H9 (cell line): ENCODE measurements at places on chromosomes 12 and 14. TPM values are rescaled to one million over a fixed set of nuclear protein-coding genes. Genes with fewer than 3 reads are reported as not detected.
A peak's percentile ranks its signal among the peaks of the same experiment; 100 is the strongest.

- H3K36me3 ChIP-seq: no peaks in the 10 kb centered on the region
- no peak overlapping the region; the same call in 1 of the 2 replicates for H3K4me3 ChIP-seq
- H3K27ac ChIP-seq: no peak overlapping the region
- H3K27me3 ChIP-seq: peaks cover 26% of the 10 kb centered on the region
- no peak for DNase-seq
- no peaks in the 10 kb centered on the region for H3K4me1 ChIP-seq
Observed at GRCh38 chr14:23299211-23299957, 3.3 kb downstream of the PPP1R3E start.

GRCh38 chr12:23775208-23775607 lies 174.3 kb downstream of the SOX5 start:
- DNase-seq: no peak
- H3K4me1 ChIP-seq: no peaks in the 10 kb centered on the region; the same call in 1 of the 2 replicates
- no peak overlapping the region for H3K27ac ChIP-seq
- H3K27me3 ChIP-seq: no peaks in the 10 kb centered on the region

- H3K27ac ChIP-seq: no peak overlapping the region
- H3K27me3 ChIP-seq: no peaks in the 10 kb centered on the region; the same call in 1 of the 2 replicates
- peaks cover 55% of the 10 kb centered on the region for H3K36me3 ChIP-seq
- peaks cover 33% of the 10 kb centered on the region; the same call in 1 of the 2 replicates for H3K4me1 ChIP-seq
- no peak for DNase-seq
Observed at GRCh38 chr12:53214221-53214620, 7.2 kb upstream of the ITGB7 start.

DNA sequence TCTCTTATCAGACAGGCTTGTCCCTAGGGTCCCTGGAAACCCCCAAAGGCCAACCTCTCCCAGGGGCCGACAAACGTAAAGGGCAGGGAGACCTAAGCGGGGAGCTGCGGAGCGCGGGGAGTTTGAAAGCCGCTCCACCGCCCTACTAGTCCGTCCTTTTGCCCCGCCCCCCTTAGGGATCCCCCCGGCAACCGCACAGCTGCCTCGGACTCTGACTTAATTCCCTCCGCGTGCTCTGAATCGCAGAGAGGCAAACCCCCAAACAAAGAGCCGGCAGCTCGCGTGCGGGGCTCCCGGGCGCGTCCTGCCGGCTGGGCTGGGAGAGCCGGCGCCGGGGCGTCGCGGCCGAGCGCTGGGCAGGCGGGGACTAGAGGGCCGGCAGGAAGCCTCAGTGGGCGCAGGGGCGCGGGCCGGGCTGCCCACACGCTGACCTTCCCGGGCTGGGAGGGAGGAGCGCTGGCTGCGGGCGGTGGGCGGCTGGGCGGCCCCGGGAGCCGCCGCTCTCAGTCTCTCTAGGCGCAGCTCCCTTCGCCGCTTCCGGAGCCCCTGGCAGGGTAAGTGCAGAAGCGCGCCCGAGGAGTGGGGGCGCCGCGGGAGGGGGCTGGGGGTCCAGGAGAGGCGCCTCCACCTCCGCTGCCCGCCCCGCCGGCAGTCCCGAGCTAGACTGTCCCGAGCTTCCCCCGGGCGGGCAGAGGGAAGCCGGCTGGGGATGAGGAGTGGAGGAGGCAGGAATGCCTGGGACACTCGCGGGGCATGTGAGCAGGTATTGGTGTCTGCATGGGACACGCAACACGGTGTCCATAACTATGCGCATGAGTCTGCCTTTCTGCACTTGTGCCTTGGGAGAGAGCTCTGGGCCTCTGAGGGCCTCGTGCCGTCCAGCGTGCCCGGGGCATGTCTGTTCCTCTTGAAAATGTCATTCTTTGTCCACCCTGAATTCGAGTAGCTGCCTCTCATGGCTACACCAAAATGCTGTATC lies at the start of gene TSPAN11:
TSS of gene TSPAN11 (plus strand) at position 506 of the 979 bp plus-strand sequence. CDS start 27,244 bp downstream, outside the sequence.
- H3K27me3 ChIP-seq: peaks cover 8% of the 10 kb centered on the region; the same call in 1 of the 2 replicates
- DNase-seq: peak; percentile 76
- no peaks in the 10 kb centered on the region for H3K36me3 ChIP-seq
- no peak within 1 kb of the TSS for H3K27ac ChIP-seq

- H3K4me3 ChIP-seq: no peak overlapping the region
- H3K27ac ChIP-seq: no peak overlapping the region
- H3K4me1 ChIP-seq: no peaks in the 10 kb centered on the region
- no peaks in the 10 kb centered on the region for H3K27me3 ChIP-seq
Observed at GRCh38 chr12:24134092-24134491, 184.6 kb upstream of the SOX5 start.

- H3K27me3 ChIP-seq: no peaks in the 10 kb centered on the region
- H3K27ac ChIP-seq: no peak overlapping the region
- no peaks in the 10 kb centered on the region; the same call in 1 of the 2 replicates for H3K4me1 ChIP-seq
- no peak overlapping the region for H3K4me3 ChIP-seq
- peaks cover 3% of the 10 kb centered on the region; the same call in 2 of the 3 replicates for H3K36me3 ChIP-seq
Observed at GRCh38 chr12:123163227-123163626, 12.3 kb upstream of the PITPNM2 start.

DNA sequence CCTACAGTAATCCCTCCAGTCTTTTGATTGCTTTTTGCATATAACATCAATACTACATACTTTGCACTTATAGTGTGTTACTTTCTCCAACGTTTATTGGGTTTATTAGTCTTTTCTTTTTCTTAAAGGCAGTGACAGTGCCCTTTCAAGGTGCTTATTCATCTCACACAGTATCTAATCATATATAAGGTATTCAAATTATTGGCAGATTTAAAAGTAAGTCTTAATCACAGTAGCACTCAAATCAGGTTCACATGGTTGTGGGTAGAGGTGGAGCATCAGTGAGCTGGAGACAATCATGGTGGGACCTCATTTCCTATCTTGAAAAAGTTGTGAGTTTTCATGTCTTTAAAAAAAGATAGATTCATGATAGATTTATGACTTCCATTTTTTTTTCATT lies 706.2 kb downstream of the GALC start:
- H3K27me3 ChIP-seq: no peaks in the 10 kb centered on the region
- H3K4me3 ChIP-seq: no peak overlapping the region
- H3K4me1 ChIP-seq: no peaks in the 10 kb centered on the region
- no peak for DNase-seq

Gene LHX5
- total RNA-seq: 1.9 and 2.1 TPM in 2 replicates

Gene PCED1B
- 3.3 and 3.8 TPM in 2 replicates for total RNA-seq

Gene PPP1R1A
- 4.3 and 8.5 TPM in 2 replicates for total RNA-seq

Gene CRIP1
- 6.9 and 8.8 TPM in 2 replicates for total RNA-seq

Gene IQSEC3
- 0.50 and 0.55 TPM in 2 replicates for total RNA-seq
